ENCODE measurements at places on chromosomes 3 and 15.

GRCh38 chr15:95972041-95972553 lies 358.4 kb upstream of the NR2F2 start:
- no peak for DNase-seq

DNA sequence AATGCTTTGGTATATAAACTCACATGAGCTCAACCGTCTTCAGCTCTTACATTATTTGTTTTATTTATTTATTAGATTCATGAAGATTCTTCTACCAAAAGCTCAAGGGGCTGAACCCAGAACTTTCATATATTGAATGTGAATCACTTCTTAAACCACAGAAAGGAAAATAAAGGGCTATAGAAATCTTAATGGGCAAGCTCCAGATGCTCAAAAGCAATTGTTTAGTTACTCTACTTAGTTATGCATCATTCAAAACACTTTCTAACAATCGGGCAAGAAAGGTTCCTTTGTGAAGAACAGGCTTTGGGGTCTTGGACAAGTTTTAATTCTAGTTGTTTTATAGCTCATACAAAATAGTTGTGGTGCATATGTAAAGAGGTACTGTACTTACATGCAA lies 380.2 kb downstream of the TIGIT start:
- no peak for DNase-seq

- no peak for DNase-seq
Measured at GRCh38 chr15:79416876-79417275, 15.3 kb upstream of the MINAR1 start.

- DNase-seq: peak; percentile 23
Measured at GRCh38 chr3:150342896-150343467, 65.1 kb upstream of the TSC22D2 start.

GRCh38 chr3:69426291-69426966 lies 40.5 kb upstream of the FRMD4B start:
- DNase-seq: no peak
